NCI-H2081 (cell line): ENCODE measurements at places on chromosomes 1 and 21.
A peak's percentile ranks its signal among the peaks of the same experiment; 100 is the strongest.

DNA sequence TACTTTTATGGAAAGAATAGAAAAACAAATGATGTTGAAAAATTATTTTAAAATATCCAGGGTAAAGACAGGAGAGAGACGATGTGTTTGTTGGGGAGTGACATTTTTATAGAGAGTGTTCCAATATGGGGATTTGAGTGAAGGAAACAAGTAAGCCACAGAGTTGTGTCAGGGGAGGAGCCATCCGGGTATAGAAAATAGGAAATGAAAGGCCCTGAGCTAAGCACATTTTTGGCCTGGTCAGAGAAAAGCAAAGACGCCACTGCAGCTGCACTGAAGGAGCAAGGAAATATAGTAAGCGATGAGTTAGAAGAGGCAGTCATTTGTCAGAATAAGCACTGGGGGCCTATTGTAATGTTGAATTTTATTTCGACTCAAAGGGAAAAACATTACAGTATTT is 107.3 kb upstream of the ADGRL4 start:
- no peak for DNase-seq

DNA sequence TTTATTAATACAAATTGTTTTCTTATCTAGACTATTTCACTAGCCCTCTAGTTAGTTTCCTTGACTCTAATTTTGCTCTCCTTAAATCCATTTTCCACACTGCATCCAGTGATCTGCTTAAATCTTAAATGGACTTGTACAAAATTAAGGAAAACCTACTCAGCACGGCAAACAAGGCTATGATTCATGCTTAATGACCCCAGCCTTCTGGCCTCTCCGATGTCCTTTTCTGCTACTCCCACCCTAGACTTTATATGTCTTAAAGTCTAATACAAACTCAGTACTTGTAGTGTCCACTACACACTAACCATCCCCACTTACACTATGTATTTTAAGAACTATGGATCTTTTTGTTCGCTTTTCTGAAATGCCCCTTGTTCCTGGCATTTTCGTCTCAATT is 2.2 kb downstream of the TMED5 start:
- DNase-seq, result no peak

DNA sequence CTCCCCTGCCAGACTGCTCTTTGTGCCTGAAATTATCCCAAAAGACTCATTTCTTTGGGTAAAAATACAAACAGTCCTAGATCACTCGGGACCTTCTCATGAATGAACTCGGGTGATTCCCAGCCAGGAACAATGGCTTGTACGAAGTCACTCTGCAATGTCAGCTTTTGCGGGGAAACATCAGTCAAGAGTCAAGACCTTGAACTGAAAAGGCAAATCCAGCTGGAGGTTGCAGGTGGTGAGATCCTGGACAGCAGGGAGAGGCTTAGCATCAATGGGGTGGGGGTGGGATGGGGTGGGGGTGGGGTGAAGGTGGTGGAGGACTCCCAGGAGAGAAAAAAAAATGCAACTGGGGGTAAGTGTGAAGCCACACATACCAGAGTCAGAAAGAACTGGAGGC is 115.0 kb upstream of the SLC25A33 start:
- no peak for DNase-seq

- no peak for DNase-seq
Observed at GRCh38 chr1:245201201-245201600, 46.4 kb downstream of the KIF26B start.

- no peak for DNase-seq
Observed at GRCh38 chr1:47758341-47759250, 238.6 kb downstream of the TRABD2B start.

GRCh38 chr1:212560933-212561460 is 47.6 kb upstream of the ATF3 start:
- no peak for DNase-seq

- no peak for DNase-seq
Observed at GRCh38 chr1:33096363-33097005, 15.5 kb downstream of the AZIN2 start.

DNA sequence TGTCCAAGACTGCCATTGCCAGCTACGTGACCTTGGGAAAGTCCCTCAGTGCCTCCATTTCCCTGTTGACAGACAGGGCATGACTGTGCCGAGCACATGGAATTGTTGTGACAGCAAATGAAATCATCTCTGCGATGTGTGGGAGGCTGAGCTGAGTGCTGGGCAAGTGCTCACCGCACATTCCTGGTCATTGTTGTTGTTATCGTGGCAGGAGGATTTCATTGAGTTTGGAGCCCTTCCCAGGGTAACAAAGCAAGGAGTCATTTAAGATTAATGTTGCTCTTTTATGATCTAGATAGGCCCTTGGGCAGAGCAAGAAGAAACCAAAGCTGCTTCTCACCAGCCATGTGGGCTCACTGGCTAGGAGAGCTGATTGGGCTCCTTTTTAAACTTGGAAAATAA is 39.6 kb upstream of the ITPKB start:
- no peak for DNase-seq

DNA sequence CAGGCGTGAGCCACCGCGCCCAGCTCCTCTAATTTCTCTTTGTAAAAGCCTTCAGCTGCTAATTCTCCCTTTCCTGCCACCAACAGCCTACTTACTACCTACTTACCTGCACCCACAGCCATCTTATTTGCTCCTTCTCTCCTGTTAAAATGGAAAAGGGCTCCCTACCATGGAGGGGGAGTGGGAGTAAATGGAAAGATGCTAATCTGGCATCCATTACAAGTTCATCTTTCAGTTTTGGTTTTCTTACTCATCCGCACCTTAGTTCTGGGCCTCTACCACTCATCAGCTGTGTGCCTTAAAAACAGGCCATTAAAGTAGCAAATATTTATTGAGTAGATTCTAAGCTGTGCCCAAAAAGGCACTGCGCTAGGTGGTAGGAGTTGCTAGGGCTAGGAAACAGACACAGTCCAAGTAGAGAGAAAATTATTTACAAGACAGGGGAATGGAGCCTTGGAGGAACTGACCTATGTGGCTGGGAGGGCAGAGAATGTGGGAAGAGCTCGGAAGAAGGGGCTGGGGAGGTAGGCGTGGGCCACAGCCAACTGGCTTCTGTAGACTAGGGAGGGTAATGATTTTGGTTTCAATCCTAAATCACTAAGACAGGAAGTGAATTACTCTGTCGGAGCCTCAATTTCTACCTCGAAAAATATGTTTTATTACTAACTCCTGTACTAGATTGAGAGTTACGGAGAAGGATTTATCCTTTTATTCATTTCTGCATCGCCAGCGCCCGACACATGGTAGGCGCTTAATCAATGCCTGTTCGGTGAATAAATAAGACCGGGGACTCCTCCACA is 685 bp upstream of the DDI2 start:
- no peak for DNase-seq

GRCh38 chr1:17011092-17011438 is 663 bp downstream of the ATP13A2 start:
- DNase-seq, result no peak

DNA sequence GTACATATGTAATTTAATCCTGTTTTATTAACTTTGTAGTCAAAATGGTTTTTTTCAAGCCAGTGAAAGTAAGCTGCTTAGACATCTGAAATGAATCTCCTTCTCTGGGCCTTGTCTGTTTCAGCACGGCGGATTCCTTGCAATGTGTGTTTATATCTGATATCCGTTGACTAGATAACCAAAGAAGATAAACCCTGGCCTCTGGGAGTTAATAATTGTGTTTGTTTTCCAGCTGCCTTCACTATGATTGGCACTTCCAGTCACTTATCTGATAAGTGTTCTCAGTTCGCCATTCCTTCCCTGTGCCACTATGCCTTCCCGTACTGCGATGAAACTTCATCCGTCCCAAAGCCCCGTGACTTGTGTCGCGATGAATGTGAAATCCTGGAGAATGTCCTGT is 63.5 kb upstream of the UBE2U start:
- no peak for DNase-seq

- no peak for DNase-seq
Observed at GRCh38 chr21:42495027-42495426, 997 bp downstream of the RSPH1 start.

GRCh38 chr1:74913978-74914377 is 181.0 kb downstream of the TYW3 start:
- DNase-seq, result no peak

DNA sequence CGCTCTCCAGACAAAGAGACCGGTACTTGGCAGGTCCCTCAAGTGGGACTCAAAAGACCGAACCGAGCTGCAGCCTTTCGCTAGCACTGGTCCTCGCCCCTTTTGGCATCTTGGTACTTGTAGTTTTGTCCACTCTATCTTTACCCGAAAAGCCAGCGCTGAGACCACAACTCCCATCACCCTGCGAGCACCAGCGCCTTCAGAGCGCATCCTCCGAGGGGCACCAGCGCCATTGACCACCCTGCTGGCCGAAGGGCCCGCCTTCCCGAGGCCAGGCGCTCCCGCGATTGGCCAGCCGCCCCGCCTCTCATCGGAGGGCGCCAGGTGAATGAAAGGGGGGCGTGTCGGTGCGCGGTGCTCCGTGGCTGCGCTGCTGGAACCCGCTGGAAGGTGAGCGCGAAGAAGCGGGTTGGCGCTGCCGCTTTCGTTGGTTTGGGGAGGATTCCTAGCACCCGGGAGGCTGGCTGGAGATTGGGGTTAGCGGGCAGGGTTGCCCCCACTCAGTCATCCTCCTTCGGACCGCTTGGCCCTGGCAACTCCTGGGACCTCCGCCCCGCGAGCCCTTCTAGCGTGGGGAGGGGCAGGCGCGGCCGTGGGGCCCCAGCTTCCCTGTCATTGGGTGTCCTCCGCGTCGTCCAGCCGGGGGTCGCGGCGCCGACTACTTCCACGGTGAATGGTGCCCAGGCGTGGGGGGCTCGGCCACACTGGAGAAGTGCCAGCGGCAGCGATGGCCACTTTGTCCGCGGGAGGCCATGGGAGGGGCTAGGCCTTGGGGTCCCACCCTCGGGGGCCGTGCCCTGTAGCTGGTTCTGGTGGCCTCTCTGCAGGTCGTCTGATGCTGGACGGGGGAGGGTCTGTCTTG is at the start of gene ZBTB8B:
TSS of gene ZBTB8B (plus strand) at position 357 of the 862 bp plus-strand sequence. CDS start 5,553 bp downstream, outside the sequence.
- peak; percentile 59 for DNase-seq

- DNase-seq, result no peak
Observed at GRCh38 chr1:34140011-34140676, 24.9 kb downstream of the CSMD2 start.

GRCh38 chr1:6888870-6889269 is 103.6 kb downstream of the CAMTA1 start:
- DNase-seq, result no peak
